ENCODE measurements at places on chromosomes 5 and 9. TPM values are rescaled to one million over a fixed set of nuclear protein-coding genes. Genes with fewer than 3 reads are reported as not detected.

Gene BTNL3
- not detected for total RNA-seq

Gene LCN9
- total RNA-seq = not detected

Gene GDNF
- 0.05 TPM for total RNA-seq

Gene LRRC19
- total RNA-seq = not detected

Gene TMEM141
- total RNA-seq = 63.0 TPM
